ENCODE measurements at places on chromosomes 13 and 19.

- DNase-seq: no peak
Measured at GRCh38 chr13:71499235-71499634, 367.8 kb downstream of the DACH1 start.

- DNase-seq: peak; percentile 88
Measured at GRCh38 chr19:2602391-2603181, 99.9 kb downstream of the GNG7 start.

DNA sequence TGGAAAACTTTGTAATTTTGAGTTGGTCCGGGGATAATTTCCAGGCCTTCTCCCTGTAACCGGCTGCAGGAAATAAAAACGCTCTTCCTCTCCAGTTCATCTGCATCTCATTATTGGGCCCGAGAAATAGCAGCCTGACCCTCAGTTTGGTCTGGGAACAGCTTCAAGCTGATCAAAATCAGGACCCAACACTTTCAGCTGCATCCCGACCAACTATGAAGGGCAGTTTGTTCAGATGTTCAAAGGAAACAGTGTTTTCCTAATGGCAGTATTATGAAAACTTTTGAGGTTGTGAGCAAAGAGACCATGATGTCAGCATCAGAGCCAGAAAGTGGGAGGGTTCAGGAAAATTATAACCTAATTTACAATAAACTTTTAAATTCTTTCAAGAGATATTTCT lies 35.7 kb downstream of the STK24 start:
- no peak for DNase-seq

DNA sequence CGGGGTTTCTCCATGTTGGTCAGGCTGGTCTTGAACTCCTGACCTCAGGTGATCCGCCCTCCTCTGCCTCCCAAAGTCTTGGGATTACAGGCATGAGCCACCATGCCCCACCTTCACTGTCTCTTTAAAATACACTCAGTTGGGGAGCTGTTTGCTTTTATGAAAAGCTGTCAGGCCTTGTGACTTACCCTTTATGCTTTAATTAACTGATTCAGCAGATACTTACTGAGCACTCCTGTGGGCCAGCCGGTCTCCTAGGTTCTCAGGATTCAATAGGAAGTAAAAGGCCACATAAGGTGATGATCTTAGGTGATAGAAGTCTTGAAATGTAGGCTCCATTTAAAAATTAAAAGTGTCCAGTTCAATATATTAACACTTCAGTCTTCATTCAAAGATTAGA lies 7.5 kb downstream of the UBAC2 start:
- DNase-seq: no peak

GRCh38 chr13:73228546-73228945 lies 169.7 kb downstream of the KLF5 start:
- no peak for DNase-seq

GRCh38 chr13:43432958-43433357 lies 353.8 kb downstream of the ENOX1 start:
- DNase-seq: no peak

- DNase-seq: no peak
Measured at GRCh38 chr19:13553880-13554400, 47.7 kb upstream of the CACNA1A start.

DNA sequence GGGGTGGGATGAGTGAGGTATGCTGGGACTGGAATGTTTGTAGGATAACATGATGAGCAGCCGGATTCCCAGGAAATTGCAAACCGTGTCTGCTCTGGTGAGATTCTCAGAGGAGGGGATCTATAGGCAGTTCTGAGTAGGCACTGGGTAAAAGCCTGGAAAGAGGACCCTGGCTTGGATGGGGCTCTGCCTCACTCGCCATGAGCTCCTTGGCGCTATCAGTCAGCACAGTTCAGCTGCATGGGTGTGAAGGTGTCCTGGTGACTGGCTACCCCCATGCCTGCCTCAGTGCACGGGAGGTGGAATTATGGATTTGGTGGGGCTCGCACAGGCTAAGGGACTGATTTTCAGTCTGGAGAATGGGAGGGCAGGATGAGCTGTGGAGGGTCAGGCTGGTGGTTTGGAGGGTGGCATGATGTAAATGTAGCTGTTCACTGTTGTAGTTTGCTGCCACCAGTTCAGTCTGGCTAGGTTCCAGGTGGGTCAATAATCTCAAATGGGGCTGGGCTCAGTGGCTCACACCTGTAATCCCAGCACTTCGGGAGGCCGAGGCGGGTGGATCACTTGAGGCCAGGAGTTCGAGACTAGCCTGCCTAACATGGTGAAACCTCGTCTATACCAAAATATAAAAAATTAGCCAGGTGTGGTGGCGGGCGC lies 9.2 kb upstream of the ZNF627 start:
- no peak for DNase-seq

GRCh38 chr19:50821248-50821612 lies 2.4 kb downstream of the KLK1 start:
- no peak for DNase-seq

- DNase-seq: no peak
Measured at GRCh38 chr19:3062165-3063105, at the start of gene TLE5. TSS of gene TLE5 (minus strand) at chr19:3062495. CDS start at chr19:3062200, 295 bp downstream.

DNA sequence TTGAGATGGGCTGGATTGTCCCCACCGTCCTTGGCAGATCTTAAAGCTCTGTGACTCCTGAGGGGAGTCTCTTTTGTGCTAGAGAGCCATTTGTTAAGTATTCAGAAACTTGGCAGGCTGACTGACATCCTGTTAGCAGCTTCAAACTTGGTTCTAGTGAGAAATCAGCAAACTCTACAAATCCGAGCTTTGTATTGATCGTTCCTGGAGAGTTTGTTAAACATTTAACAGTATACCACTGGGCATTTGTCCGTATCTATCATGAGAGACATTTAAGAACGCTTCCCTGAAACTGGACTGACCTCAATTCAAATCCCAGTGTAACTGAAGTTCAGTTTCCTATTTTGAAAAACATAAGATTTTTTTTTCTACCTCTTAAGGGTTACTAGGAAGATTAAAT lies 3.1 kb downstream of the ATP12A start:
- no peak for DNase-seq

DNA sequence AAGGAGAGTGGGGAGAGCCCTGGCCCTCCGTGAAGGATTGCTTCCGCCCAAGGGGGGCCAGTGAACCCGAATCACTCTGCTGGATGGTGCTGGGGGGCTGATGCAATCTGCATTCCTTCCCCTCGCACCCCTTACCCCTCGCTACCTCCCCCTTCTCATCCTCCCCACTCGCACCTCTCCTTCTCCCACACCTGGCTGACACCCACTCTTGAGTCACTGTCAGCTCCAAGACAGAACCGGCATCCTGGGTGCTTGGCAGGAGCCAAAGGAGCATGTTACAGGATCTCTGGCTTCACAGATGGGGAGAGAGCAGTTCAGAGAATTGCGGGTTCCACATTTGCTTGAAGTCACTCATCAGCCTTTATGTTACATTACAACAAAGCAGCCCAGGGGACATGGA lies 125.9 kb upstream of the GJB6 start:
- DNase-seq: no peak

GRCh38 chr19:54104998-54105715 lies 2.5 kb downstream of the NDUFA3 start:
- no peak for DNase-seq

GRCh38 chr13:73245246-73245645 lies 186.4 kb downstream of the KLF5 start:
- DNase-seq: no peak

DNA sequence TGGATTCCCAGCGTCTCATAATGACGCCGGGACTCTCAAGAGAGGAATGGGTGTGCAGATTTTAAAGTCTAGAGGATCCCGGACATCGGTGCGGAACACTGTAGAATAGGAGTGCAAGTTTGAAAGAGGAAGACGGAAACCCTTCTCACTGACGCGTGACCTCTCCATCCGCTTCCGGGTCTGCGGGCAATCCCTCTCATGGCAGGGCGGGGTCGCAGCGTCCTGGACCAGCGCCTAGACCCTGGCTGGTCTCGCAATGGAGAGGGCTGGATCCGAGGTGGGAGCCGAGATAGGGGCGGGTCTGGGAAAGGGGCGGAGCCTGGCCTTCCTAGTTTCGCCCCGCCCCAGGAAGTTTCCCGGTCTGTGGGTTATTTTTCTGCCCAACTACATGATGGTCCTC lies 4.6 kb upstream of the ZNF845 start:
- peak; percentile 33 for DNase-seq

DNA sequence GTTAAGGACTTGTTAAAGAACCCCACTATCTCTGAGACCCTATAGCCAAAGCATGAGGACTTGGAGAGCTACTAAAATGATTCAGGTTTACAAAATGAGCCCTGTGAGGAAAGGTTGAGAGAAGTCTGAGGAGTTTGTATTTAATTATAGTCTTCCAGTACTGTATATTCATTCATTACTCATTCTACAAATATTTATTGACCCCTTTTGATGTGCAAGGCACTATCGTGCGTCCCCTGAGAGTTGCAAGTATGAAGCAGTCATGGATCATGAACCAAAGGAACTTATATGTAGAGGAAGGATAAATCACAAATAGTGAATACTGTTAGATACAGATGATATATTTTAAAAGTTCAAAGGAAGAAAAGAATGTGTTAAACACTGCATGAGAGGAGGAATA lies 84.4 kb downstream of the DNAJC15 start:
- DNase-seq: no peak

DNA sequence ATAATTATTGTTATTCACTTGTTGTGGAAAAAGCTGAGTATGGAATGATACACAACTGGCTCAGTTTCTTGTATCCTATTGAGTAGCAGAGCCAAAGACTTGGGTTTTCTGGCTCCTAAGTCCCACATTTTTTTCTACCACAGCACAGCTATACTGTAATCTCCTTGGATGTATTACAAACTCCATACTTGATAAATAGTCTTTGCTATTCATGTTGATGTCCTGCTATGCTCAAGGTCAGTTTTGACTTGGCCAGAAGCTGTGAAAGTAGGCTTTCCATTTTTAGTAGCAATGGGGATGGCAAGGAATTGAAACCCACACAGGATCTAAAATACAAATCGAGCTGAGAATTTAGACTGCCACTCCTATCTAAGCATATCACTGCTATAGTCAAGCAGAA lies 79.1 kb downstream of the B3GLCT start:
- DNase-seq: no peak

DNA sequence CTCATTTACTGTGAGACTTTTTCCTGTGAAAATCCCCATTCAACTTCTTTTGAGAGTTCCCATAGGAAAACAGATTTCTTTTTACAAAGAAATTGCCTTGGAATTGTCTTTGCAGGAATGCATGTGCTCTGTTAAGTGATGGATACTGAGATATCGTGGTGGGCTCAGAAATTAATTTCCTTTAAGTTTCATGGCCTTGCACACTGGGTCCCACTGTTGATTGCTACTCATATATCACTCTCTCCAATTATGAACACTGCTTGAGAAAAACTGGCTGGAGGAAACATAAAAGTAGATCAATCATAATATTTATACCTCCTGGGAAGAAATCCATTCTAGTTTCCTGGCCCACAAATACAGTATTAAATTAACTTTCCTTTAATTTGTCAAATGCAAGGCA lies 131.3 kb downstream of the OXGR1 start:
- no peak for DNase-seq

Measured in cerebellar cortex (tissue), 1 donor.